NAMALWA (cell line): ENCODE measurements at places on chromosomes 11 and 22.
A peak's percentile ranks its signal among the peaks of the same experiment; 100 is the strongest.

- DNase-seq, result peak; percentile 60
Observed at GRCh38 chr11:105862736-105863367, 159.2 kb downstream of the MSANTD4 start.

DNA sequence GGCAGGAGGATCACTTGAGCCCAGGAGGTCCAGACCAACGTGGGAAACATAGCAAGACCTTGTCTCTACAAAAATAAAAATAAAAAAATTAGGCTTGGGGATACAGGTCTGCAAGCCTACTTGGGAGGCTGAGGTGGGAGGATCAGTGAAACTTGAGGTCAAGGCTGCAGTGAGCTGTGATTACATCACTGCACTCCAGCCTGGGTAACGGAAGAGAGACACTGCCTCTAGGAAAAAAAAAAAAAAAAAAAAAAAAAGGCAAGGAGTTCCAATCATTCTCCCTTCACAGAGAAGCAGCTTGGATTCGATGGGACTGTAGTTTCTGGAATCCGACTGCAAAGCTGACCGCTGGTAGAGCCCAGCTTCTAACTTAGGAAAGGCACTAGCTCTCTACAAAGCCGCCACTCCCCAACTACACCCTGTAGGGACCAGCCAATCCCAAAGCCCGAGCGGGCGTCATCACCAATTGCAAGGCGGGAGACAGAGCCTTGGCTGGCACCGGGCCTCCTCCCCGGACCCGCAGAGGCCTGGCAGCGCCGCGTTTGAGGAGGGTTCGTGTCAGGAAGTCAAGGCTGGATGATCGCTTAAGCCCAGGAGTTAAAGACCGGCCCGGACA is 716 bp upstream of the DDB2 start:
- peak; percentile 92 for DNase-seq

- no peak for DNase-seq
Observed at GRCh38 chr11:107494055-107494454, 36.4 kb upstream of the CWF19L2 start.

DNA sequence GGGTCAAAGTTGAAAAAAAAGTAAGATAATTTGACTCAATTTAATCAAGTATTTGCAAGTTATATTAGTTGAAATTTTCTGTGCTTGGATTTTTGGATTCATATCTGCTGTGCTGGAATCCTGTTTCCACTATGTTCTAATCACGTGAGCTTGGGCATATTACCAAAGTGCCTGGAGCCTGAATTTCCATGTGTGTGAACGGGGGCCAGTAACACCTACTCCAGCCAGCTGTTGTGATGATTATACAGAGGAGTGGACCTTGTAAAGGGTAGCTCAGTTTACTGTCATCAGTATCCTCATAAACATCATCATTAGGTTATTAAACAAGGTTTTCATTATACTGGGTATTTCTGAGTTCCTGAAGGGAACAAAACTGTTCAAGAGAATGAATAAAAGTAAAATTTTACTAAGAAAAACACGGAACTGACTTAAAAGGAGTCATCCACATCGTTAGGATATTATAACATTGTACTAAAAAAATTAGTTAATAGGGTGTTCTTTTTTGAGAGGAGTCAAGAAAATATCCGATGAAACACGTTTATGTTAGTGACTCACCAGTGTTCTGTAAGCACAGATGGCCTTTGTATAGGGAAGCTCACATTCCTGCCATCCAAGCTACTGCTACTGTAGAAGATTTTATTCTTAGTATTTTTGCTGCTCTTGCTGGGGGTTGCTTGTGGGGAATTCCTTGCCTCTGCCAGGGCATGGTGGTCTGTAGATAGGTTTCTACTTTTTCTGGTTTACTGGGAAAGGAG is 144.1 kb downstream of the ARHGAP42 start:
- DNase-seq, result no peak

- DNase-seq, result no peak
Observed at GRCh38 chr11:82865841-82866240, 34.4 kb downstream of the PRCP start.

- DNase-seq, result no peak
Observed at GRCh38 chr11:75022296-75022695, 33.6 kb downstream of the NEU3 start.

DNA sequence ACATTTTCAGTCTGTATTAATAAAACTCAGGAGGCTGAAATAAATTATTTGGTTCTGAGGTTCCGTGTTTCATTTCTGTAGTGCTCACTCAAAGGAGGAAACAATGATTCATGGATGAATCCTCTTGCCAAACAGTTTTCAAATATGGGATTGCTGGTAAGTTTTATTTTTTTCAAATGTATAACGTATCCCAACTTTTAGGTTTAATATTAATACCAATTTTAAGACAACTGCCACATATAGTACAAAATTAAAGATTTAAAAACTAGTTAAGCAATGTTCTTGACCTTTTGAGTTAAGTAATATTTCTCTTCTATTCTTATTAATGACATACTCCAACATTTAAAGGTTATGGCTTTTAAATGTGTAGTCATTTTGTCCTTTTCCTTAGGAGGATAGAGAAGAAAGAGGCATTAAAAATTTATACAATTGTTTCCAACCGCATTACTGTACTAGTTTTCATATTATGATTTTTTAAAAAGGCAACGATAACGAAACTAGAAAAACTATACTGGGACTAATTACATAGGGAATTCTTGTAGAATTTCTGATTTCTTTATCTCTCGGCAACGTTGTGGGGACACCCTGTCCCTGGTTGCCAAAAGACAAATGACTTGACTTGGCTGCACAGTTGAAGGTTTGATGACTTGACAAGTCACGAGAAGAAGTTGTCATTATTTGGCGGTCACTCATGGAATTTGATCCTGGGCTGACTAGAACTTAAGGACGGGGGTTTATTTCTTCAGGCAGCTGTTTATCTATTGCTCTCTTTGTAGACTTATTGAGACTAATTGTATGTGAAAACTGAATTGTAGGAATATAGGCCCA is 69.1 kb upstream of the ADSL start:
- no peak for DNase-seq

GRCh38 chr11:119863851-119864601 is 135.0 kb upstream of the NECTIN1 start:
- no peak for DNase-seq

GRCh38 chr22:44031158-44031952 is 7.3 kb downstream of the PARVB start:
- no peak for DNase-seq

GRCh38 chr11:132685174-132685611 is 847.1 kb downstream of the OPCML start:
- no peak for DNase-seq

DNA sequence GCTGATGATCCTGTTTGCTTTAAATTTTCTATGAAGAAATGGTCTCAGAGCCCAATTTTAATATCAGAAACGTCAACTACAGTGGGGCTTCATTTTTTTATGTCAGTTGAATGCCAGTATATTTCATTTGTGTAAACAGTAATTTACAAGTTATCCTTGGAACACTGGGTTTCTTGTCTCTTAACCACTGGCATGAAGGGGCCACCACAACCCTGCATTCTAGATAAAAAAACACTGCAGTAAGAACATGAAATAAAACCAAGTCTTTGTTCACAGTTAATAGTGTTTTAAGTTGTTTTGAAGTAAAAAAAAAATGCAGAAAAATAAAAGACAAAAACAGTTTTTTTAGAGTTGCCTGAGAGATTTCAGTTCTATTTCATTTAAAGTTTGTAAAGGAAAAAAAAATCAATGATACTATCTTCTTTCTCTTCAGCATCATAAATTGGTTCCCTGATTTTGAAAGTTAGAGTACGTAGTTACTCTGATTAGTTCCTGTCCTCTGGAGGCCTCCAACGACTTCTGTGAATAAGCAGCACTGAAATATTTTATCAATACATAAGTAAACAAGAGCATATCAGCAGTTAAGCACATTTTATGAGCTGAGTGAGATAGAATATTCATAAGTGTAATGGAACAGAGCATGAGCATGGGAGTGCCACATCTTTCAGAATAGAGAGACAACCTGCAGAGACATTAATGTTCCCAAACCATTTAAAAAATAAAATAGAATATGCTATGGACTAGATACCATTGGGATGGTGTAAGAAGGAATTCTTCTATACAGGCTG is 7.8 kb upstream of the DDI1 start:
- no peak for DNase-seq

DNA sequence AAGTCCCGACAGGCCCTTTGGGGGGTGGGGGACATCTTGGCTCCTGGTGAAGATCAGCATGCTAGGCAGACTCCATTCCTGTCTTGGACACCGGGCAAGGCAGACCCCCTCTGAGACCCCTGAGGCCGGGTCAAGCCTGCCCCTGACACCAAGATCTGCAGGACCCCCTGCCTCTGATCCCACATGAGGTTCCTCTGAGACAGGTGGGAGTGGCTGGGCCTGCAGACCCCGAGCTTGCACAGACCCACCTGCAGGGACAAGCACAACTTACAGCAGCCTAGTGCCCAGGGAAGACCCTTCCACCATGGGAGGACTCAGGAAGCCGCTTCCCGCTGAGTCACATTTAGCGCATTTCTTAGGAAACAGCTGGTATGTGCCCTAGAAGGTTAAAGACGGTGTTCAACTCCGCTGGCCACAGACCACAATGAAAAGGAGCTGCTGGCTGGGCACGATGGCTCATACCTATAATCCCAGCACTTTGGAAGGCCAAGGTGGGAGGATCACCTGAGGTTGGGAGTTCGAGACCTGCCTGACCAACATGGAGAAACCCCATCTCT is 15.5 kb downstream of the ARVCF start:
- DNase-seq, result no peak

GRCh38 chr11:5600374-5600851 is 4.0 kb downstream of the TRIM6 start:
- peak; percentile 72 for DNase-seq

DNA sequence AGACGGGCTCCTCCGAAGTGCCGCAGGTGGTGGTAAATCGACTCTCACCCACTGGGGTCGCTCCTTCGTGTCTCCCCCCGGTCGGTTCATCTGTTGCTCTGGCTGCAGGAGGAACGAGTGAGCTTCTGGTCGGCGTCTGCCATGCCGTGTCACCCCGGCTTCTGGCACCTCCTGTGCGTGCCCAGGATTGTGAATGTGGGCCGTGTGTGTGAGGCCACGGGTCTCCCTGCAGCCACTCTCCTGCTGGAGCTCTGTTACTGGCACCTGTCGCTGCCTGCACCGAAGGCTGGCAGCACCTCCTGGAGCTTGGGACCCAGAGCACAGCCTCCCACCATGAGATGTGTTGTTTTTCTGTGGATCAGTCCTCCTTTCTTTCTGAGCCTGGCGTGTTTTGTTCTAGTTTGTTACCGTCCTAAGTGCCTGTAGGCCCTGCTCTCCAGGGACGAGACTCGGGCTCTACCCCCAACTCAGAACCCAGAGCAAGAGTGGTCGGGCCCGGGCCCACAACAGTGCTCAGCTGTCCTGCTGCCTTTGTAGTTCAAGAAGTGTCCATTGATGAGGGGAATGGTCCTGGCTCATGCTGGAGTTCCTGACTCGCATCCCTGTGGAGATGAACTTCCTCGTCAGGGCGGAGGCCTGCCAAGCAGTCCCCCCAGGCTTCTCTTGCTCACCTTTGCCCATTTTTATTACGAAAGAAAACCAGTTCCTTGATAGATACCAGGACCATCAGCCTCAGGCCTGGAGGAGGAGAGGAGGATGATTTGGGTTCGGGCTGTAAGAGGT is 66.6 kb downstream of the MED15 start:
- no peak for DNase-seq

DNA sequence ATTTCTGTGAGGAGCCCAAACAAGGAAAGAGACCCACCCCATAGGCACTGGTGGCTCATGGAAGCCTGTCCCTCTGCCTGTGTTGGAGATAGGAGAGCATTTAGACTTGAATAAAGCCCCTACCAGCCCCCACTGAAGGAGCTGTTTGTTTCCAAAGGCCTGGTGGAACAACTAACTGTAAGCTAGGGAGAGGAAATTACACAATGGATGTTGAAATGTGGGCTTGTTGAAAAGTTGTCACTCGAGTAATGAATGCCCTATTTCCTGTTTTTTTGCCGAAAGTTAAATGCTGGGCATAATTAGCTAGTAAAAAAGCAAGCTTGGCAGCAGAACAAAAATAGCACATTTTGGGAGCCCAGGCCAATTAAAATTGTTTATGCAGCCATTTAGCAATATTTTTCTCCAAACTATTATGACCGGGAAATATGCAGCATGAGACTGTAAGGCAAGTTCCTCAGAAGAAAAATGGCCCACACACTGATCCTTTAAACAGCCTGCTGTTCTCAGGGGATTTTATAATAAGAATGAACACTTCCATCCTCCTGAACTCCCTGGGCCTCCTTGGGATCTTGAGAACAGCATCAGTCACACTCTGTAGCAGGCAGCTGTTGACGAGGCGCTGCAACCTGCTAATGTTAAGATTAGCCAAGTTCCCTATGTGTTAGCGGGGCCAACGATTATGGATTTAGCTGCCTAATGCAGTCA is 38.6 kb upstream of the LMO2 start:
- DNase-seq, result peak; percentile 13

DNA sequence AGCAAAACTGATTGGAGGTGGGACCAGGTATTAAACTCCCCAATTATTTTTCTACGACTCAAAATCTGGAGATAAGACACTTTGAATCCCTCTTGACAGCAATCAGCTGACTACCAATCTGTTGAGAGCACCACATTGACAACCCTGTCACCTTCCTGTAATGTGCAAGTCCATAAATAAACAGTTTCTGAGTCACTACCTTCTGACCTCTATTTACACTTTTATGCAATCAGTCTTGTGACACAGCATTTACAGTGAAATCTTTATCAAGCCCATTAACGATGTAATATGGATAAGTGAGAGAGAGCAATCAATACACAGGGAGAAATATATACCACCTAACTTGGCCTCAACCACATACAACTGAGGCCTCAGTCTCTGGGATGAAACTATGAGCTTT is 283.7 kb upstream of the ANO5 start:
- no peak for DNase-seq

- DNase-seq, result no peak
Observed at GRCh38 chr22:37469416-37470086, 16.6 kb downstream of the MFNG start.

DNA sequence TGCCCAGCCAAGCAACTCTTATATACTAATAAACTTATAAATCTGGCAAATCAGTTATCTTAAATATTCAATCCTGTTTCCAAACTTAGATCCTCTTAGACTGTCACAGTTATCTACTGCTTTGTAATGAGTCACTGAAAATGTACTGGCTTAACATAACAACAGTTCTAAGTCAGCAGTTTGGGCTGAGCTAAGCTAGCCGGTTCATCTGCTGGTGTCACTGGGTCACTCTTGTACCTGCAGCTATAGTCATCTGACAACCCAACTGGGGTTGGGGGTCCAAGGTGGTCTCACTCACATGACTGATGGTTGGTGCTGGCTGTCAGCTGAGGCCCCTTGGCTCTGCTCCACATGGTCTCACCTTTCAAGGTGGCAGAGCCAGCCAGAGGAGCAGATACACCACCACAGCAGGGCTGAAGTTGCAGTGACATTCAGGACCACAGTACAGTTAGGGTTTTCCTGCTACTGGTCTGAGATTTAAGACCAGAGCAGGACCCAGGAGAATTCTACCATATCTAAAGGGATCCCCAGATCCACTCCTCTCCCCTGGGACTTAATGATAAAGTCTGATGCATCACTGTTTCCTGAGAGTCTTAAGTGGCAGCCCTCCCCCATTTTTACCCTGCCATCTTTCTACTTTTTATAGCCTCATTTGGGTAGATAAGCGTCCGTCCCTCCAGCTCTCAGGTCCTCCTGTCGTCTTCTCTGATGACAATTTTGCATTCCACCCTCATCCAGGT is 7.9 kb upstream of the MACROD1 start:
- no peak for DNase-seq

- peak; percentile 83 for DNase-seq
Observed at GRCh38 chr22:44697423-44698141, 4.4 kb upstream of the PRR5 start.
